ENCODE measurements at places on chromosomes 4 and X.

DNA sequence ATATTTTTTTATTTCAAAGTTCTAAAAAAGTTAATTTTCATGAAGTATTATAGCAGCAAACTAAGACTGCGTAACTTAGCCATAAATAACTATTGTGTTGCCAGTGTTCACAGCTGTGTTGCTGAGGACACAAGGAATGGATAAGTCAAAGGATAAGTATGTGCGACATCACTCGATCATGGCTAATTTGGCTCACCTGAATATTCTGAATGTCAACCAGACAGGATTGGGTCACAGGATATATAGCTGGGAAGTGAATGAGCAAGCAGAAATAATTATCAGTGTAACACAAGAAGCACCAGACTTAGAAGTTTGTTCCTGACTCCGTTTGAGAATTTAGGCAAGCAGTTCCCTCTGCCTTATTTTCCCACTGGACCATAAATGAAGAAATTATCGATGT, 33.9 kb downstream of the PRDM8 start:
- no peak for DNase-seq

GRCh38 chrX:2819345-2820135, 9.2 kb upstream of the GYG2 start:
- DNase-seq = no peak

GRCh38 chrX:106436691-106437090, 175.1 kb upstream of the RADX start:
- no peak for DNase-seq

DNA sequence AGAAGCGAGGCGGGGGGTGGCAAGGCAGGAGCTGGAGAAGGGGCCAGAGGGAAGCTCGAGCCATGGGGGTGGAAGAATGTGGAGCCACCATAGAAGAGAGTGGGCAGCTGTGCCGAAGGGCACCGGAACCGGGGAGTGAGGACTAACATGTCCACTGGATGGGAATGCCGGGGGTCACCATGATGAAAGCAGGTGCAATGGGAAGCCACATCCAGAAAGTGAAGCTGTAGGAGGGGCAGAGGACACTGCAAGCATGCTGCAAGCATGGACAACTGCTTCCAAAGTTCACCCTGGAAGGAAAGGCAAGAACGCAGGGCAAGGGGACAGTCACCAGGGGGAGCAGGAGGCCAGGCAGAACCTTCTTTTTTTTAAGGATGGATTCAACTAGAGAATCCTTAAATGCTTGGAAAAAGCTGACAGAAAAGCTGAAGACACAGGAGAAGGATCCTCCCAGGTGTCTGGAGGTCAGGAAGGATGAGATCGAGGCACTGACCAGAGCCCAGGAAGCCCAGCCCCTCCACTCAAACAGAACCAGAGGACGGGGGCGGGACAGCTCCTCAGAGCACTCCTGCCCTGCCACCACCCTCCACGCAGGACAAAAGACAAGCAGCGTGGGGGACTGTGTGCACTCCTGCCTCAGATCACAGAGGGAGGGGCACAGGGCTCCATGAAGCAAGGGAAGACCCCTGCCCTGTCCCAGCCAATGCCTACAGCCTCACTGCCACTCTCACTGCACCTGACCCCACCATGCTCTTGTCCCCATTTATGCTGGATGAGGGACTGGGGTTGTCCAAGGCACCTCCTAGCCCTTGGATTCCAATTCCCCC, 169.2 kb downstream of the AFAP1 start:
- DNase-seq = no peak

DNA sequence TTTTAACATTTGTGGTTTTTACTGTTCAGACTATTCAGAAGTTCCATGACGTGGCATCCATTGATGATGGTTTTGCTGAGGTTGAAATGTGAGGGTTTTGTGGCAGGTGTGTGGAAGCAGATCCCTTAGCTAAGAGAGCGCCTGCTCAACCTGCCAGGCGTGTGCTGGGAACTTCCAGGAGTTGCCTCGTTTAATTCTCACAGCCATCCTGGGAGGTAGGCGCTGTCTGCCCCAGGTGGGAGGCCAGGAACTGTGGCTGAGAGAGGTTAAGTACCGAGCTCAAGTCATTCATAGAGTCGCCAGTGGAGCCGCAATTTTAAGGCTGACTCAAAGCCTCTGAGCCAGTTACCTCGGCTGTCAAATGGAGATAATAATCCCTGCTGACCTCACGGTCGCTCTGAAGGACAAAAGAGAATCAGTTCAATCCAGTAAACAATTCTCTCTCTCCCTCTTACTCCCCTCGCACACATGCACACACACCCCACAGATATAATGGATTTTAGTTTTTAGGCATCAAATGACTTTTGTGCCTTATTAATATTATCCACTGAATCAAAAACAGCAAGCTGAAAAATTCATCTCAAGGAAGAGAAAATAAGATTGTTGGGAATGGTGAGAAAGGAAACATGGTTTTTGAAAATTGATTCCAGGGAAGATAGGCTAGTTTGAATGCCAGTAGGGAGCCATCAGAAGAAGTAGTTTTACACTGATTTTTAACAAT, 171.3 kb downstream of the PTTG2 start:
- no peak for DNase-seq

DNA sequence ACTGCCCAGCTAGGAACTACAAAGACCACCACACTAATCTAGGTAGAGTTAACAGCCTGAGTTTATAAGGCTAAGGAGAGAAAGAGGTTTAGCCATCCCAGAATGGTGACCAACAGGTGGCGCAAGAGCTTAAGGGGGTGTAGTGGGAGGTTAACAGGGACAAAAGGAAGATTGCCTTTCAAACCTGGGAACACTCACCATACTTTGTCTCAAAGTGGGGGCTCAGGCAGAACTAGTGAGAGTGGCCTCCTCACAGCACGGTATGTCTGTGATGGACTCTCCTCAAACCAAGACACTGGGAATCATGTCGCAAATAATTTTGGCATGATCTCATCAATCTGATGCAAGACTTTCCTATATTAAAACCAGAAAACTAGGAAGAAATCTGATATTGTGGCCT, 23.4 kb downstream of the CCNI start:
- DNase-seq = no peak

DNA sequence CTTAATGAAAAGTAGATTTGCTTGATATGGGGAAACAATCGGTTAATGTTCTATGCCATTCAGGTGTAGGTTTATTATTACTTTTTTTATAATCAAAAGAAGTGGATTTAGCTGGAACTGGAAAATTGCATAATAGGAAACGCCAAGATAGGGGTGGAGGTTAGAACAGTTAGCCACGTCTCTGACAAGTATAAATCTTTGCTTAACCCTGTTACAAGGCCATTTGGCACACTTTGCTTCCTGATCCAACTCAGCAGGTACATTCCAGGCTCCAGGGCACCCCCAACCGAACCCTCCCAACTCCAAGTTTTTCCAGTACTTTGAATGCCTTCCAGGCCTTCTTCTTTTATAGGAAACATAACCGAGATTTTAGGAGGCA, 50.6 kb upstream of the ACSL4 start:
- DNase-seq = no peak

DNA sequence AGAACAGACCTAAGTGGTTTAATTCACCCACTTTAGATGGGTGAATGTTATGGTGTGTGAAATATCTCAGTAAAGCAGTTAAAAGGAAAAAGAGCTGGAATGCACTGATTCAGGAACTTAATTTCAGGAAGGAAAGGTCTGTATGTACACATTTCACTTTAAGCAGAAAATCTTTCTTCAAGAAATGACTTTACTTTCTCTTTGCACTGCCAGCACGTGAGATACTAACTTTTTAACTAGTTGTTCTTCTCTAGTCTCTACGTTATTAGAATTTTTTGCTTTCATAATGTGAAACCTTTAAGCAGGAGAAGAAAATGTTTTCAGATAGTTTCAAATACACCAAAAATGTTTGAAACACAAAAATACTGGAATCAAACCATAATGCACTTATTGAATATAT, 18.8 kb downstream of the C4orf46 start:
- DNase-seq = no peak

DNA sequence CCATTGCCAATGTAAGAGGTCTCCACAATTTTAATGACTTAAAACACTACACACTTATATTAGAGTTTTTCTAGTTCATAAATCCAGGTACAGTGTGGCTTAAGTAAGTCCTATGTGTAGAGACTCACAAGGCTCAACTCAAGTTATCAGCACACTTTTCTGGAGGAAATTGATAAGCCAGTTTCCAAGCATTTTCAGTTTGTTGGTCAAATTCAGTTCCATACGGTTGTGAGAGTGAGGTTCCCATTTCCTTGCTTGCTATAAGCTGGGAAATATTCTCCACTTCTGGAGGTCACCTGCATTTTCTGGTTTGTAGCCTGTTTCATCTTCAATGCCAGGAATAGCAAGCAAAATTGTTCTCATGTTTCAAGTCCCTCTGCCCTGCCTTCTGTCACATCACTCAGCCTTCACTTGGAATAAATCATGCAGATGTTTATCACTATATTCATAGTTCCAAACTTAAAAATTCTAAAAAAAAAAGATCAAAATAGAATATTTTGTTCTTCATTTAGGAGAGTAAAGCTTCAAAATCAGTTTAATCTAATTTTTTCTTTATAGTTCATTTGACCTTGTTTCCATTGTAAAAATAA, 1137.5 kb upstream of the INTU start:
- no peak for DNase-seq
